SJCRH30 (cell line): ENCODE measurements at places on chromosomes 16 and 17.

DNA sequence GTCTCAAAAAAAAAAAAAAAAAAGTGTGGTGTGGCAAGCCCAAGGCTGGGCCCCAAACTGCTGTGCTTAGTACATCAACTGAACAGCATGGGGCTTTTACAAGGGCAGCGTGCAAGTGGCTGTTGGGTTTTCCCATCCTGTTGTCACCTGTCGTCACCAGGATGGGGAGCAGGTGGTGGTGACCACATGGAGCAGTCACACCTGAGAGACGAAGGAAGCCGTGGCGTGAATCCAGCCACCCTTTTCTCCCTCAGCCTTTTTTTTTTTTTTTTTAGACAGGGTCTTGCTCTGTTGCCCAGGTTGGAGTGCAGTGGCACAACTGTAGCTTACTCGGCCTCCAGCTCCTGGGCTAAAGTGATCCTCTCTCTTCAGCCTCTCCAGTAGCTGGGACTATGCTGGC lies 4.1 kb upstream of the MRPL58 start:
- no peak overlapping the region for H3K27ac ChIP-seq
- no peaks in the 10 kb centered on the region for H3K36me3 ChIP-seq
- no peaks in the 10 kb centered on the region for H3K27me3 ChIP-seq
- peaks cover 24% of the 10 kb centered on the region for H3K4me1 ChIP-seq
- no peak overlapping the region for H3K4me3 ChIP-seq
- no peak for DNase-seq

- H3K27me3 ChIP-seq, result no peaks in the 10 kb centered on the region
- no peak overlapping the region for H3K27ac ChIP-seq
- no peak overlapping the region for H3K4me3 ChIP-seq
- H3K4me1 ChIP-seq, result 0 out of 2 replicates have a peak, but pooled peaks cover 5% of the 10 kb centered on the region
Measured at GRCh38 chr17:45441526-45442310, 9.0 kb upstream of the ARHGAP27 start.

DNA sequence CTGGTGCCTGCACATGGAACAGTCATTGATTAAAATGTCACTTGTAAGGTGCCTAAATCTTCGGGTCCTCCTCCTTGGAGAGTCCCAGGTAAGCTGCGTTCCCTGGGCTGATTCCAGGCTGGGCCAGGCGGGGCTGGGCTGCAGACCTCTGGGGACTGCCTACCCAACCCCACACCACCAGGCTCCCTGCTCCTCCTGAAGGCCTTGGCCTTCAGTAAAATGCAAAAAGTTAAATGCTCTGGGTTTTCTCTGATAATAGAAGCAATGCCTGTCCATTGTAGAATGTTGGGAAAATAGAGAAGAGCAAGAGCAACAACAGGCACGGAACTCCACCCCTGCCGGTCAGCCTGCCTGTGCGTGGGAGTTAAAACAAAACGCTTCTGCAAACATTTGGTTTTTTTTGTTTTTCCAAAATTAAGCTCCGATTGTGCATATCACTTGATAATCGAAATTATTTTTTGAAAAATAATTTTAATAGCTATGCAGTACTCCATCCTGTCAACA lies 363.9 kb downstream of the SEC14L1 start:
- no peaks in the 10 kb centered on the region for H3K4me1 ChIP-seq
- no peaks in the 10 kb centered on the region for H3K27me3 ChIP-seq
- H3K36me3 ChIP-seq, result peaks cover 12% of the 10 kb centered on the region
- H3K4me3 ChIP-seq, result no peak overlapping the region
- DNase-seq, result no peak
- no peak overlapping the region for H3K27ac ChIP-seq

DNA sequence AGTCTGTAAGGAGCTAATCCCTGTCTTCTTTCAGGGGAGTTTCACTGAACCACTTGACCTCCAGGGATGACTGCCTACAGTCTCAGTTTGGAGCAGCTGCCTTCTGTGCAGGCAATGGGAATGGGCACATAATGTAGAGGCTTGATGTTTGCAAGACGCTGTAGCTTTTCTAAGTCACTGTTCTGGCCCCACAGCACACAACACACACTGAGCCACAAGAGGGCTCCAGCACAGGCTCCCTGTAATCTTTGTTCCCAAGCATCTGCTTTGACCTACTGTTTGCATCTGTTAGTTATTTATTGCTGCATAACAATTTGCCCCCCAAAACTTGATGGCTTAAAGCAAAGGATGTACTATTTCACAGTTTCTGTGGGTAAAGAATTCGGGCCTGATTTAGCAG lies 419.0 kb upstream of the ASIC2 start:
- no peak overlapping the region for H3K4me3 ChIP-seq
- no peak overlapping the region for H3K27ac ChIP-seq
- H3K4me1 ChIP-seq, result no peaks in the 10 kb centered on the region
- no peak for DNase-seq
- no peaks in the 10 kb centered on the region for H3K36me3 ChIP-seq
- H3K27me3 ChIP-seq, result peaks cover 19% of the 10 kb centered on the region; the same call in 1 of the 2 replicates

GRCh38 chr17:71024172-71024571 lies 854.8 kb downstream of the KCNJ2 start:
- peaks cover 5% of the 10 kb centered on the region for H3K27me3 ChIP-seq
- no peaks in the 10 kb centered on the region for H3K36me3 ChIP-seq
- no peaks in the 10 kb centered on the region for H3K4me1 ChIP-seq
- H3K4me3 ChIP-seq, result no peak overlapping the region
- H3K27ac ChIP-seq, result no peak overlapping the region

- H3K36me3 ChIP-seq, result peaks cover 9% of the 10 kb centered on the region
- no peak overlapping the region for H3K27ac ChIP-seq
- H3K4me1 ChIP-seq, result peaks cover 18% of the 10 kb centered on the region; the same call in 1 of the 2 replicates
Measured at GRCh38 chr17:79093270-79093669, 18.6 kb downstream of the ENGASE start.
